ENCODE measurements at places on chromosomes 1 and 21.

DNA sequence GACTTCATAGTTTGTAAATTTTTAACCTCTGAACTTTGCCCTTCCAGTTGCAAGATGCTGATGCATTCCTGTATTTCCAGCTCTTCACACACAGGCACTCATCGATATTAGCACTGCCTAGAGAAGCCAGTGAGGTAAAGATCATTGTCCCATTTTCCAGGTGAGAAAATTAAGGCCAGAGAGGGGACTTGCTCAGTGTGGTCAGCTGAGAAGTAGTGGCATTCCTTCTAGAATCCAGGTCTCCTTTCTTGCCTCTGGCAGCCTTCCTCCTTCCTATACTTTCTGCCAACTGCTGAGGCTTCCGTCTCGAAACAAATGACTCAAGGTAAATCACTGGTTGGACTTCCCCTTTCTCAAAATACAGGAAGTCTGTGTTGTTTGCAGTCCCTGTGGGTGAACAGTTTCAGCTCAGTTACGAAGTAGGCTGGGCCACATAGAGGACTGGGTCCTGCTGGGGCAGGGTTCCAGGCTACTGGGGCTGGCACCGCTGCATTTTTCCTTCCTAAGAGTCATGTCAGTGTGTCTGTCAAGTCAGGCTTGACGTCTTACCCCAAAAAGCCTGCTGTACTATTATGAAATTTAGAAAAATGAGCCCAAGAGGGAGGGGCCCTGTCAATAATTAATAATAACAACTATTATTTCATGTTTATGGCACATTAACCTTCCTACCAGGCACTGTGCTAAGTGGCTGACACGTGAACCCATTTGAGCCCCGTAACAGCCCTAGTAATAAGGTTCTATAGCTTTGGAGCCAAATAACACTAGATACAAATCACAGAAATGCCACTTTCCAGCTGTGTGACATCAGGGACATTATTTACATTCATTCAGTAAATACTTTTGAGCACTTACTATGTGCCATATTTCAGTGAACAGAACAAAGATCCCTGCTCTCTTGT lies 16.6 kb upstream of the RNF19B start:
- peak; percentile 67 for DNase-seq

GRCh38 chr21:26925122-26925521 lies 41.8 kb downstream of the ADAMTS5 start:
- no peak for DNase-seq

DNA sequence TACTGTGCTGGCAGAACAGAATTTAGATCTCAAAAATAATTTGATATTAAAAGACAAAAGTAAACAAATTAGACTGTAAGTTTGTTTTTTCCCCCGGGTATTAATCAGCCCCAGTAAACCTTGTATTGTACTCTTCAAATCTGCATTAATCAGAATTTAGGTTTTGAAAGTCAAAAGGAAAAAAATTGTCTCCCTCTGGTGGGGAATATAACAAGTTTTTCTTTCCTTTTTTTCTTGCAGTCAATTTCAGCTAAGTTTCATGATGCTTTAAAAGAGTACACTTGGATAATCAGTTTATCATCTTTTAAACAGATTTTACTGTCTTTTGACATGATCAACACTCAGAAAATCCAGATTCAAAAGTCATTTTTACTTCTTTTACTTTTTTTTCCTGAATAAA lies 134.5 kb upstream of the PKN2 start:
- DNase-seq = peak; percentile 1

GRCh38 chr1:217331698-217332097 lies 299.2 kb downstream of the GPATCH2 start:
- DNase-seq = no peak

GRCh38 chr1:10316752-10317151 lies 82.1 kb upstream of the PGD start:
- DNase-seq = no peak

GRCh38 chr1:64469116-64469976 lies 583 bp upstream of the CACHD1 start:
- peak; percentile 71 for DNase-seq

DNA sequence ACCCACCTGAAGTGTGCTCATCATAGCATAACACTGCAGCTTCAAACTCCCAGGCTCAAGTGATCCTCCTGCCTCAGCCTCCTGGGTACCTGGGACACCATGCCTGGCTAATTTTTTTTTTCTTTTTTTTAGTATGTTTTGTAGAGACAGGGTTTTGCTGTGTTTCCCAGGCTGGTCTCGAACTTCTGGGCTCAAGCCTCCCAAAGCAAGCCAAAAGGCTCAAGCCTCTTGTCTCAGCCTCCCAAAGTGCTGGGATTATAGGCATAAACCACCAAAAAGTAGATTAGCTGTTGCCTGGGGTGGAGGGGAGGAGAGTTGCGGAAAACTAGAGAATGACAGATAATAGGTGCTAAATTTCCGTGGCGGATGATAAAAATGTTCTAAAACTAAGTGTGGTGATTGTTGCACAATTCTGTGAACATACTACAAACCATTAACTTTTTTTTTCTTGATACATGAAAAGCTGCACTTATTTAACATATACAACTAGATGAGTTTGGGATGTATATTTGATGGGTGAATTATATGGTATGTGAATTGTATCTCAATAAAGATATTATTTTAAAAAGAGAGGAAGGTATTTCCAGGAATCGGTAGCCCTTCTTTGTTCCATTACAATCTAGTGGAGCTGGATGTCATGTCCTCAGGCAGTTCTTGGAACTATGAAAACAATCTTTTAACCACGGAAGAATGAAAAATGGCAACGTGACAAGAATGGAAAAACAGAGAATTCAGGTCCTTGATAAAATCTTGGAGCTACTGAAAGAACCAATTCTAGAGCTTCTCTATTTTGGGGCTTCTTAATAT lies 27.3 kb upstream of the MED18 start:
- no peak for DNase-seq

DNA sequence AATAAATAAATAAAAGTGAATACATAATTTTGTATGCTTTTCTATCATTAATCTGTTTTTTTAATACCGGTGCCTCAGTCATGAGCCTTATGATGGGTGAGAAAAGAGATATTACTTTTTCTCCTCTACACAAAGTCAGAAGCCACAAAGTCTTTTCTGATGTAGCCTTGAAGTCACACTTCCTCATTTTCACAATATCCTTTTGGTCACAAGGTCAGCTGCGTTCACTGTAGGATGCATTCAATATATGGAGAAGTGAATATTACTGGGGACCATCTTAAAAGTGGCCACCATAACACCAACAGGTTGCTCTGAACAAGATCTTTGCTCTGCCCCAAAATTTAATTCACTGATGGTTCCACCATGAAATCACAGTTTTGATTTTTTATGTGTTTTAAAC lies 83.3 kb upstream of the TNR start:
- no peak for DNase-seq

DNA sequence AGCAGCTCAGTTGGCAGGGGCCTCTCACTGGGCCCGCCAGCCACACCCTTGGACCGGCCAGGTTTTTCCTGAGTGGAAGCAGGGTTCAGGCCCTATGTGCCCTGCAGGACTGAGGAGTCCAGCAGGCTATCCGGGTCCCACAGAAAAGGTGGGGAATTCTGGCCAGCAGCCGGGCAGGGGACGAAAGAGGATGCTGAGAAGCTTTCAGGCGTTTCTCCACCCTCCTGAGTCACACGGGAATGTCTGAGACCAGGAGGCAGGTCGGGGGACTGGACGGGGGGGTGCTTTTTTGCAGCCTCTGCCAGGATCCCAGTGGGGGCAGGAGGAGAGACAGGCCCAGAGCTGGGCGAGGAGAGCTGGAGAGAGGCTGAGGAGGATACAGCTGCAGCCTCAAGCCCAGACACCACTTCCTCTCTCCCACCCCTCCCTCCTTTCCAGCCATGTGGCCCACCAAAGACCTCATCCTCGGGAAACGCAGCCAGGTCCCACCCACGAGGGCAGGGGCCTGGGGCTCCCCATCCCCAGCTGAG lies 105.4 kb downstream of the SPSB1 start:
- DNase-seq = no peak

DNA sequence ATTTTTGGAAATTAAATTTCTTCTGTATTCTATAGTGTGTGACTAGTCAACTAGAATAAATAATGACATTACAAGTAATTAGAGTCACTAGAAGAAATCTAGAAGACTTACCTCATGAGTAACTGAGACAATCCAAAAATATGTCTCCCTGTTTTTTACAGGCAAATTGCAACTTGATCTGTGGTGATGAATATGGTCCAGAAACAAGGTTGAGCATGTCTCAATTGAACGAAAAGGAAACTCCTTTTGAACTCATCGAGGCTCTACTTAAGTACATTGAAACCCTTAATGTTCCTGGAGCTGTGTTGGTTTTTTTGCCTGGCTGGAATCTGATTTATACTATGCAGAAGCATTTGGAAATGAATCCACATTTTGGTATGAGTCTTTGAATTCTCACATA lies 36.7 kb downstream of the DHX9 start:
- DNase-seq = no peak

- no peak for DNase-seq
Measured at GRCh38 chr1:53643881-53644390, 95.0 kb downstream of the GLIS1 start.

DNA sequence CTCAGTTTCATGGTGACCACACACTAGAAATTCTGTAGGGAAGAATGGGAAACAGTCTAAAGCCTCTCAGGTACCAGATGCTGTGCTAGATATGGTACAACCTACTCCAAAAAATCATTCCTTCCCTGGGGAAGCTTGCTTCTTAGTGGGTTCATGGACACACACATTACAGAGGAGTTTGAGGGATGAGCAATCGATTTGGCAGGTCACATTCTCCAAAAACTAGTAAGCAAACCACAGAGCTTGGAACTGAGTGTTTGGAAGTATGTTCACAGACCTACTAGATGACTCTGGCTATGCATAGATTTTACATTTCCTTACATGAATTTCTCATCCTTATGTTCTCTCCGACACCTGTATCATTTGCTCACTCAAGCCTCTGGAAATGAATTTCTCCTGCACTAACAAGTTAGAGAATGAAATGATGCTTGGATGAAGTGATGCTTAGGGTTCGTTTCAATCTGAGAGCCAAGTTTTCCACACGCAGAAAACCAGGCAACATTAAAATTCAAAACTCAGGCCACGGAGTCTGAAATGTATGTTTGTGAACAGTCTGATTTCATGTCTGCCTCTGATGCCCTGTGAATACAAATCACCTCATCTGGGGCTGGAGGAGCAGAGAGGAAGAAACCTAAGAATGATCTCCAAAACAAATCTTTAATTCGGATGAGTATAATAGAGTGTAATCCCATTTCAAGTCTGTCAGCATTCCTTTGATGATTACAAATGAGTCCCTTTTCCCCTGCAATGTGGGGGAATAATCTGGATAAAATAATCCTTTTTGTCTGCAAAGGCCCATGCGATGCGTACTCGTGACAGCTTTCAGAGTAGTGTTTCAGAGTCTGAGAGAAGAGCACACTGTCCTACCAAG lies 11.0 kb downstream of the EVA1C start:
- DNase-seq = no peak

DNA sequence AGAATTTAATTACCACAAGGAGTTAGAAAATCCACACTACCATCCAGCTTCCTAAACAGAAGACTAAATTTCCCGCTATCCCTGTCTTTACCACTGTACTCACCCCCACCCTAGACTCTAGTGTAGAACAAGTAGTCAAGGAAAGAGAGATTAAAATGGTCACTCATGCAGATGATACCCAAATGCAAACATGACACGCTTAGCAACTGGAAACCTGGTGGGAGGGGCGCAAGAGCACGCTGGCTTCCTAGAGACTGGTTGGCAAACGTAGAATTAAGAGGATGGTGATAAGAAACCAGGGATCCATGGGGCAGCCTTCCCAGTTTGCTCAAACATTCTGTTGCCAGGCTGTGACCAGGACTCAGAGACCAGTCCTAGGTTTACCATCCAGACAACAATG lies 9.9 kb upstream of the LDLRAD1 start:
- DNase-seq = peak; percentile 56

GRCh38 chr1:161404051-161404597 lies 36.4 kb upstream of the CFAP126 start:
- no peak for DNase-seq

DNA sequence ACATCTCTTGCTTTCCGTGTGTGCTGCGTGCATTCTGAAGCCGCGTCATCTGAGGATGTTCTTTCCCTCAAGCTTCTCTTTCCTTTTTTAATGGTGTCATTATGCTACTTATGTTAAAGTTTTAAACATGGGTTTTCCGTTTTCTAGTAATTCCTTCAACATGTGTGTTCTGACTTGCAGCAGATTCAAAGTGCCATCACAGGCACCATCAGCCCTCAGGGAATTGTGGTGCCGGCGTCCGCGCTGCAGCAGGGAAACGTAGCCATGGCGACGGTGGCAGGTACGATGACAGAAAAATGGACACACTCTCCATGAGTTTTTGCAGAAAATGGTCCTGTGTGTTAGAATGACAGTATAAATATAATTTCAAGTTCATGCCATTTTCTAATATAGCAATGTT lies 42.4 kb downstream of the PKNOX1 start:
- no peak for DNase-seq

- DNase-seq = peak; percentile 20
Measured at GRCh38 chr1:113146242-113147072, 73.5 kb downstream of the LRIG2 start.

DNA sequence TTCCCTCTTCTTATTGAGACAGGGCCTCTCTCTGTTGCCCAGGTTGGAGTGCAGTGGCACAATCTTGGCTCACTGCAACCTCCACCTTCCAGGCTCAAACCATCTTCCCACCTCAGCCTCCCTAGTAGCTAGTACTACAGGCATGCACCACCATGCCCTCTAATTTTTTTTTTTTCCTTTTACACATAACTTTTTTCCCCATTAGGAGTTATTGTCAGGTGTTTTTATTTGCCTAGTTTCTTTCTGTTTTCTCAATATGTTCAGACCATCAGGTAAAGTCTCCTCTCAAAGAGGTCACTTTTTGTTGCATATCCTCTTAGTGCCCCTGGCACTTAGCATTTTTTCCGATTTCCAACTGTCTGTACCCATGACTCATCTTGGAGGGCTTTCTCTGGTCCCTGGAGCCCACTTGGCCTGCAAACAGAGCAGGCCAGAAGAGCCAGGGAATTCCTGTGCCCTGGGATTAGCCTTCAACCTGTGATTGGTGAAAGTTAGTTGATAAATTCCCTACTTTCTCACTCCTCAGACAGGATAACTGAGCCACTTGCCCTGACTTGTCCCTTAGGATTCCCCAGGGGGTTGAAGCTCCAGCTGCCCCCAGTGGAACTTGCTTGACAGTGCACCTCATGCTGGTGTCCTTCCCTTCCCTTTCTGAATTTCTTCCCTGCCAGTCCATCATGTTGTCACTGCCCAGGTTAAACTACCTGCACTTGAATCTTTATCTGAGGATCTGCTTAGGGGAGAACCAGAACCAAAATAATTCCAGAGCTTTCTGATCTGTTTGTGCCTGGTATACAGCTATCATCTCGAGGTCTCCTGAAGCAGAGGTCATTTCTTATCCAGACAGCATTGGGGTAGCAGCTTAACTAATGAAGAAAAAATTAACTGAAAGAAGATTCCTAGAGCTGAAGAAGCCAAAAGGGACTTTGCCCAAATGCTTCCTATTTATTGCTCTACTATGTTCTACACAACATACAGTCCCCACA lies 2.4 kb downstream of the NTPCR start:
- peak; percentile 84 for DNase-seq
